HT1080 (cell line): ENCODE measurements at places on chromosomes 7 and 10. TPM values are rescaled to one million over a fixed set of nuclear protein-coding genes. Genes with fewer than 3 reads are reported as not detected.

GRCh38 chr7:139041378-139042085 is 5.7 kb upstream of the ZC3HAV1L start:
- no peak for DNase-seq

Gene DRGX
- total RNA-seq: not detected in 2 replicates

DNA sequence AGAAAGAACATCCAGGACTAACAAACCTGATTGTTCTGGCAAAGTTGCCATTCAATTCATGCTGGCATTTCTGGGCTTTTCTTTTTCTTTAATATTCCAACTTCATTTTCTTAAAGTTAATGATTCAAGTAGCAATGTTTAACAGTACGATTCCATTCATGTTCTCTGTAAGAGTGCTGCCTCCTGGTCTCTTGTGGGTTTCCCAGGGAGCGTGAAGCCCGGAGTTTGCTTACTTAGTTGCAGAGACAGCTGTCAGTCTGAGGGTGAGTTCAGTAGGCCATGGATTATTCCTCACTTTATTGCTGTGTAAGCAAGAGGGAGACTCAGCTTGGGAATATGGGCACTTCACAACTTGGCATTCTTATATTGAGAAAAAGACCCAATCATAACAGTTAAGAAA is 142.2 kb downstream of the TWIST1 start:
- no peak for DNase-seq

GRCh38 chr10:106941297-106942034 is 223.0 kb downstream of the SORCS1 start:
- no peak for DNase-seq

GRCh38 chr7:33726582-33726981 is 178.8 kb upstream of the BMPER start:
- no peak for DNase-seq

Gene A1CF
- not detected in 2 replicates for total RNA-seq

GRCh38 chr7:14286036-14286435 is 296.6 kb upstream of the ETV1 start:
- no peak for DNase-seq

DNA sequence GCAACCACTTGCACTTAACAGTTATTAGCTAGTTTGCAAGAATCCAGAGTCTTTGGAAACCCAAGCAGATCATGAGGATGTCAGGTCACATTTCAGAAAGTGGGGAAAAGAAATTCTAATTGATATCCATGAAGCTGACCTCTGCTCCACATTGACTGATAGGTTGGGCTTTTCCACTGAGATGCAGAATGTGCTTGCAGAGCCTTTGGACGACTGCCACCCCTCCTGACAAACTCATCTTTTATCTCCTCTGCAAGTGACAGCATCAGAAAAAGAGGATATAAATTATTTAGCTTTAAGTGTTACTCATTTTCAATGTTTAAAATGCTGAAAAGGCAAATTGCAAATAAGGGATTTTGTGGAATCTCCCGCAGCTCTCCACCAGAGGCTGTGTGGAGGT is 75.3 kb downstream of the C10orf90 start:
- no peak for DNase-seq

- DNase-seq: peak; percentile 21
Observed at GRCh38 chr7:10708447-10708846, 265.2 kb upstream of the PHF14 start.

DNA sequence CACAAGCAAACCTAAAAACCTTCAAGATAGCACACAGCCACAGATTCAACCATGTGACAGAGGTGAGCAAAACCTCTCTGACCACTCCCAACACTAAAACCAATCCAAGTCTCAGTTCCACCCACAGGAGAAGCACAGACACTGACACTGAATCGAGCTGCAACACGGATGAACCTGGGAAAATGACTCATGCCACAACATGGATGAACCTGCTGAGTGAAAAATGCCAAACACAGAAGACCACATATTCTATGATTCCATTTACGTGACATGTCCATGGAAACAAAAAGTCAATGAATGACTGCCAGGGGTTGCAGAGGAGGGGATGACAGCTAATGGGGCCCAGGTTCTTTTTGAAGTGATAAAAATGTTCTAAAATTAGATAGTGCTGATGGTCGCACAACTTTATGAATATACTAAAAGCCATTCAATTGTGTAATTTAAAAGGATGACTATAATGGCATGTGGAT is 22.0 kb downstream of the CYTH3 start:
- DNase-seq: no peak

Gene MBL2
- total RNA-seq: not detected in 2 replicates

Gene CFAP46
- total RNA-seq: 0.35 and 0.53 TPM in 2 replicates

- DNase-seq: no peak
Observed at GRCh38 chr7:73856941-73857340, 4.0 kb upstream of the TMEM270 start.

DNA sequence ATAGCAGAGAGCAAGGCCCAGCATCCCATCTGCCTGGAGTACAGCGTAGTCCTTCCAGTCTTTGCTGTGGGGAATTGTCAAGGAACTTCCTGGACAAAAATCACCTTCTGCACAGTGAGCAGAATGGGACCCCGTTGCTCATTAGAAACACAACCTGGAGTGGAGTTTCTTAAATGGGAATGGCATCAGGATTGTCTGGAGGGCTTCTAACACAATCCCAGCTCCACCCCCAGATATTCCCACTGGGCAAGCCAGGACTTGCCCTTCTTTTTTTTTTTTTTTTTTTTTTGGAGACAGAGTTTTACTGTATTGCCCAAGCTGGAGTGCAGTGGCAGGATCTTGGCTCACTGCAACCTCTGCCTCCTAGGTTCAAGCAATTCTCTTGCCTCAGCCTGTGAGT is 356.4 kb downstream of the GALNT17 start:
- peak; percentile 59 for DNase-seq

Gene PRF1
- not detected in 2 replicates for total RNA-seq

DNA sequence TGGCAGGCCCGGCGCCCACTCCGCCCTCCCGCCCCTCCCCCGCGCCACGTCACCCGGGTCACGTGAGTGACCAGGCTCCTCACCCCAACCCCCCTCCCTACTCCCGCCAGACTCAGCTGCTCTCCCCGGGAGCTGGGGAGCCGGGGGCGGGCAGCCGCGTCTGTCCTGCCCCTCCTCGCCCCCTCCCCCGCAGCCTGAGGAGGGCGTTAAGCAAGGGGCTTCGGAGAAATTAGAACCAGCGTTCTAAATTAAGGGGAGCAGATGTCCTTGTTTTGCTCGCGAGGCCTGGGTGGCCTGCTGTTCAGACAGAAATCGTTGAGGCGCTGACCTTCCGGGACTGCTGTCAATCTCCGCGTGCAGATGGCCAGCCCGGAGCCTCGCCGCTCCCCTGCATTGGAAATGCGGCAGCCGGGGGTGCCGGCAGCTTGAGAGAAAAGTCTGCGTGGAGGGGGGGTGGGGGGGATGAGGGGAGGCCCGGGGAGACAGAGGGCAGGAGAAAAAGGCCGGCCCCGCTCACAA is 102.2 kb upstream of the ZNF438 start:
- no peak for DNase-seq

Gene SH3PXD2A
- 4.1 and 5.8 TPM in 2 replicates for total RNA-seq

Gene SRRM3
- 1.4 and 1.7 TPM in 2 replicates for total RNA-seq

Gene SLIT1
- 0.07 TPM in 1 of 2 replicates, not detected in the other for total RNA-seq

Gene TRIM50
- total RNA-seq: not detected in 2 replicates

DNA sequence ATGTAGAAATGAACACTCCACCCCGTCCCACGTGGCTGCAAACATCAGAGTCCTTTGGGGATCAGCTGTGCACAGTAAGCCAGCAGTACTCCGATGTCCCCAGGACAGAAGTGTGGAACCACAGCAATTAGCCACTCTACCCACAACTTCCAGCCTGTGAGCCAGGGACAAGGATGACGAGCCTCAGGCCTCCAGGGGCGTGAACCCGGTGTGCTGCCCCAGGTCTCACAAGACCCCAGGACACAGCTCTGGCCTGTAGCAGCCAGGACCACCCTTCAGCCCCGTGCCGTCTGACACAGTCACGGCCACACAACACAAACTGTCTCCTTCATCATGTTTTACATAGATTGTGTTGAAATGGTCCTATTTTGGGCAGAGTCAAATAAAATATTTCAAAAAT is 113.0 kb upstream of the DIP2C start:
- DNase-seq: no peak

GRCh38 chr7:157576415-157576814 is 239.6 kb downstream of the DNAJB6 start:
- no peak for DNase-seq

DNA sequence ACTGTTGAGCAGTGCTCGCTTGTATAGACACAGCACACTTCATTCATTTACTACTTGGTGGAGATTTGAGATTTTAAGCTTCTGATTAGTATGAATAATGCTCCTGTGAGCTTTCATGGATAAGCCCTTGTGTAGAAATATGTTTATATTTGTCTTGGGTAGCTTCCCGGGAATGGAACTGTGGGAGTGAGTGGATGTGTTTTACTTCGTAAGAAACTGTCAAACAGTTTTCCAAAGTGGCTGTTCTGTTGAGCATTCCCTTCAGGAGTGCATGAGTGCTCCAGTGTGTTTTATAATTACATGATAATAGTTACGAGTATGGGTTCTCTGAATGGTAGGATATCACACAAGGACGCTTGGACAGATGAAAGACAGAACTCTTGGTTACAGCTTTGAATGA is 49.4 kb downstream of the VWC2 start:
- no peak for DNase-seq

Gene ADAMTS14
- under 0.01 TPM in 1 of 2 replicates, not detected in the other for total RNA-seq

Gene TMEM196
- not detected in 2 replicates for total RNA-seq

Gene PLEKHA1
- total RNA-seq: 3.6 and 8.2 TPM in 2 replicates

DNA sequence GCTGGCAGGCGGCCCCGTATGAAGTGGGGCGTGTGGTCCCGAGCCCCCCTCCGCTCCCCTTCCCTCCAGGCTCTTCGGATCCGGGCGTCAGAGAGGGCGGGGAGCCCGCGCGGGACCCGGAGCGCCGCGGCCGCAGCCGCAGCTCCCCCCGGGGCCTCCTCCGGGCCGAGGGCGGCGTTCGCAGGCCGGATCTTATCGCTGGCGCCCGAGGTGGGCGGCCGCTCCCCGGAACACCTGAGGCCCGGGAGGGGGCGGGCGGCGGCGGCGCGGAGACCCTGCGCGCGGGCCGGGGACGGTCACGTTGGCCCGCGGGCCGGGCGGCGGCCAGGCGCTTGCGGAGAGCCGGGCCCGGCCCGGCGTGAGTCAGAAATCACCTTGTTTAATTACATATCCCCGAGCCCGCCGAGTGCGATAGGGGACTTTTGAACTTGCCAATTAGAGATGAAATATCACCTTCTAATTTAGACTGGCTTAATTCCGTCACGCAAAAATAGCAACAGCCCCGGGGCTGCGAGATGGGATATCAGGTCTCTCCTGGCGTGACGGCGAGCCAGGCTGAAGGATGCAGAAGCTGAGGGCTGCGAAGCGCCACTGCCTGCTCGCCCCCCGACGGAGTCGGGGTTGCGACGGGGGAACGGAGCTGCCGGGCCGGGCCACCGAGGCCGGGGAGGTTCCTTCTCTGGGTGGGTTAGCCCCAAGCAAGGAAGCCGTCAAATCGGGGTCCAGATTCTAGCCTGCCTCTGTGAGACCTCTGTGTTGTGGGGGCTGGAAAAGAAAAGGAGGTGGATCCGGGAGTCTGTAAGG is 43.4 kb downstream of the LDB3 start:
- peak; percentile 43 for DNase-seq

Gene TRUB1
- total RNA-seq: 17.6 and 26.9 TPM in 2 replicates

- DNase-seq: peak; percentile 23
Observed at GRCh38 chr7:103031781-103032180, 42.8 kb downstream of the FBXL13 start.

- DNase-seq: no peak
Observed at GRCh38 chr7:113320419-113320818, 202.1 kb upstream of the SMIM30 start.

DNA sequence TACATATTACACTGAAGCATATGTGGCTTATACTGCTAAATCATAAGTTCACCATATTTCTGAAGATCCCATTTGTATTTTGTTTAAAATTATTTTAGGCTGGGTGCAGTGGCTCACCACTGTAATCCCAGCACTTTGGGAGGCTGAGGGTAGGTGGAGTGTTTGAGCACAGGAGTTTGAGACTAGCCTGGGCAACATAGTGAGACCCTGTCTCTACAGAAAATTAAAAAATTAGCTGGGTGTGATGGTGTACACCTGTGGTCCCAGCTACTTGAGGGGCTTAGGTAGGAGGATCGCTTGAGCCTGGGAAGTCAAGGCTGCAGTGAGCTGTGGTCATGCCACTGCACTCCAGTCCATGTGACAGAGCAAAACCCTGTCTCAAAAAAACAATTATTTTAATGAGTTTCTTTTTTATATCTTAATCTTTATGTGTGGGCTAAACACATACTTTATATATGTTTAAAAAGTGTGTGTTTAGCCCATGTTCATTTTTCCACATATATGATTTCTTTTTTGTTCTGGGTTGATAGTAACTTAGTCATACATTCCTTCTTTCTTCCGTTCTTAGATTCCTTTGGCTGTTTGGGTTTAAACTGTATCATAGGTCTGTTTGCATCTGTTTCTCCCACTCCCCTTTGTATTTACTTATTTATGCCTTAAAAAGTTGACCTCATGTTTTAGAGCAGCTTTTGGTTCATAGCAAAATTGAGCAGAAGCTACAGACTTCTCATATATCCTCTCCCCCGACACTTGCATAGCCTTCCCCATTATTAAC is 33.5 kb downstream of the RSBN1L start:
- DNase-seq: no peak

DNA sequence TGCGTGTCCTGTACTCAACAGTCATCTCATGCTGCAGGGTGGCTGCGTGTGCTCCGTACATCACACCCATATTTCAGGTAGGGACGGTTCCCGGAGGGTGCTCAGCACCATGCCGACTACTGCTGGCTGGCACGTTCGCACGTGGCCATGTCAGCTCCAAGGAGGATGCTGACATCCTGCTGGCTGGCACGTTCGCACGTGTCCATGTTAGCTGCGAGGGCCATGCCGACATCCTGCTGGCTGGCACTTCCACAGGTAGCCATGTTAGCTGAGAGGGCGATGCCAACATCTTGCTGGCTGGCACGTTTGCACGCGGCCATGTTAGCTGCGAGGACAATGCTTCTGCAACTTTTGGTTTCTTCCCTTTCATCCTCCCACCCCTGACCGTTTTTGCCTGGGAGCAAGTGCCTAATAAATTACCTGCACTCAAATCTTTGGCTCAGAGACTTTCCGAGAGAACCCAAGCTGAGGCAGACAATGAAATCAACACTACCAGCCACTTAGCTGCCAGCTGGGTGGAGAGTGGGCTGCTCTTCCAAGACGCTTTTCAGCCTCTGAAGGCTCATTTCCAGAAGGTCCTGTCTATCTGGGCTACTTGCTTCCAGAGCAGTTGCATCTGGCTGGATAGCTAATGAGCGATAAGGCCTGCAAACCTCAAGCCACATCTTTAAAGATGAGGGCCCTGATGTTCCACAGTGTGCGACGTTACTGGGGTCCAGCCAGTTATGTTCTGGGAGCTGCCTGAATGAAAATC is 104.6 kb downstream of the WDR37 start:
- DNase-seq: no peak

DNA sequence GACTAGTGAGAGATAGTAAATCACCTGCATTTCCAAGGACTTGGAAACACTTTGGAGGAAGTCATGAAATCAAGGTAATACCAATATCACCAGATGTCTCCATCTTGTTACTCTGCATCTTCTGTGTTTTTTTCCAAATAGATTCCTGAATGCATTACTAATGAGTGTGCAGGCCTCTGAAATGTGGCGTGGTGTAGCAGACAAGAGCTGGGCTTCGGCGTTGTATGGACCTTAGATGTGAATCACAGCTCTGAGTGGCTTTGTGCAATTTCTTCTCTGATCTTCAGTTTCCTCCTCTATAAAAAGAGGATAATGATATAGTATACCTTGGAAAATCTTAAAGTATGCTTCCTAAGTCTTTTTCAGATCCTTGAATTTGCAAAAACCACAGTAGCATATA is 9.6 kb upstream of the MYPN start:
- peak; percentile 35 for DNase-seq

GRCh38 chr10:129709101-129709500 is 242.1 kb downstream of the MGMT start:
- no peak for DNase-seq

Gene NPSR1
- total RNA-seq: not detected in 2 replicates

- no peak for DNase-seq
Observed at GRCh38 chr7:15197042-15197977, 294.8 kb upstream of the DGKB start.
